ENCODE measurements at places on chromosomes 11 and 22. TPM values are rescaled to one million over a fixed set of nuclear protein-coding genes. Genes with fewer than 3 reads are reported as not detected.

BEST1 gene
- not detected for total RNA-seq

PCNX3 gene
- total RNA-seq: 66.4 TPM

VSTM5 gene
- not detected for total RNA-seq

SMTNL1 gene
- total RNA-seq: not detected

DNAJB7 gene
- not detected for total RNA-seq

TMA7B gene
- 8.2 TPM for total RNA-seq

SCT gene
- not detected for total RNA-seq

CHST1 gene
- not detected for total RNA-seq

BIK gene
- total RNA-seq: 0.29 TPM

ZC3H7B gene
- total RNA-seq: 80.4 TPM

NXPE4 gene
- total RNA-seq: not detected

PACSIN3 gene
- total RNA-seq: 2.9 TPM

MRGPRX4 gene
- not detected for total RNA-seq

TENM4 gene
- total RNA-seq: 0.02 TPM
